ENCODE measurements at places on chromosomes 6 and 20.

DNA sequence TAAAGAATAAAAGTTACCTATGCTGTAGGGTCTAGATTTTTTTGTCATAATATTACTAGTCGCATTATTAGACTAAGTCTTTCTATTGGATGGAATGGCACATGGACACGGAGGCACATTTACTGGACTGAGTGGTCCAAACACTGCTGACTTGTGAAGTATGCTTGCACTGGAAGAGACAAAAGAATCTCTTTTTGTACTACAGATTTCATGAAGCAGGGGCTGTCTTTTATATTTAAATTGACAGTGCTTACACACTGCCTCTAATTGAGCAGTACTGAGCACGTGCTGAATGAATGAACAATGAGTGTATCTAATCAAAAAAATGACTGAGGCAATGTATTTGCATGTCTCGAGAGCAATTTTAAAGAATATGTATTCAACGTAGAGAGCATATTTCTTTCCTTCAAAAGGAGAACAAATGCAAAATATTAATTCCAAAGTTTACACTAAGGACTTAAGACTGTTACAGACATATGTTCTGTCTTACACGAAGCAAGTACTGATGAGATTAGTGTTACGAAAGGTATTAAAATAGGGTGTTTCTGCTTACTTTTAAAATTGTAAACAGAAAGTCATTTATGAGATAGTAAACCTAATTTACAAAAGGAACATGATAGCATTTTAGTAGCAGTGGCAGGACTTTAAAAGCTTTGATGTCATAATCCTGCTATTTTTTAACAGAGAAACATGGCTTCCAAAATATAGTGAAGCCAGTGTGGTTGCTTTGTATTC lies 8.3 kb downstream of the ELOVL2 start:
- no peak for DNase-seq

DNA sequence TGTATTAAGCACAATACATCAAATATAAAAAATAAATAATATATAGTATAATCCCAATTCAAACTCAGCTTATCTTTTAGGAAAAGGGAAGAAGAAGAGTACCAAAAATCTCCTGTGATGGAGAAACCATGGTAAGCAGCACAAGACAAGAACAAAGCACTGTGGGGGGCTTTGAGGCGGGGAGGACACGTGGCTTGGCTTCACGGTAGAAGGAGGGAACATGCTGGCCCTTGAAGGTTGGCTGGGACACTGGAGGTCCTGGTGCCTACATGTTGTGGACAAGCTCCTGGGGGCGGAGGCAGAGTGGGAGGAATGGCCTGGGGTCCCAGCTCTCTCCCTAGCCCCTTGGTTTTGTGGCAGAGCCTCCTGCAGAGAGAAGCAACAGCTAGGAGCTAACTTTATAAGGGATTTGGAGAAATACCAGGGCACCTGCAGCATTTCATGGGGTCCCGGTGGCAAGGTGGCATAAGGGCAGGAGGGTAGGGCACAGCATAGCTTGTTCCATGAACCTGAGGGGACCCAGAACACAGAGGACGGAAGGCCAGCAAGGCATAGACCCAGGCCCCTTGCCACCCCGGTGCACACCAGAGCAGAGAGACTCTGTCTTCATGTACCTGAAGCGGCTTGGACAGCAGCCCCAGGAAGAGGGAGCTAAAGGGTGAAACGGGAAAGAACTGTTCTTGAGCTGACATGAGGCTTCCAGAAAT lies 72.0 kb downstream of the LY86 start:
- no peak for DNase-seq

GRCh38 chr6:38632490-38632889 lies 7.2 kb downstream of the BTBD9 start:
- no peak for DNase-seq

DNA sequence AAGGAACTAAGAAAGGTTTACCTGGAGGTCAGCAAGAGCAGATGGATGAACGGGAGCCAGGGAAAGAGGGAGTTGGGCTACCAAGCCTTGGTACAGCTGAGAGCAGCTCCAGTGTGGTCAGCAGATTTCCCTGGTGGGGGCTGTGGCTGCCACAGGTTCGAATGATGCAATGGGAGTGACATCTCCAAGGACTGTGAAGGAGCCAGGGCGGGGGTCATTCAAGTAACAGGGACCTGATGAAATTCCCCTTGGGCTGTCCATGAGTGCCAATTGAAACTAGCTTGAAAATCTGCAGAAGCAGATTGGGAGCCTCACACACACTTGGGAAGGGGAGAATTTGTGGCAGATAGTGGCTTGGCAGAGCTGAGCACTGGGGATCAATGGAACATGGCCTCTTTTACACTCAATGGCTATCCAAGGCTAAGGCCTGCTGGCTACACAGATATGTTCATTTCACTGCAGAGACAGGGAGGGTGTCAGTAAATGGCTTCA lies 247.0 kb upstream of the ECI2 start:
- DNase-seq, result no peak

- DNase-seq, result no peak
These were observed 786.2 kb upstream of the GJE1 start for GRCh38 chr6:141346535-141346934.

GRCh38 chr6:126107475-126108166 lies 121.3 kb downstream of the TRMT11 start:
- no peak for DNase-seq

- DNase-seq, result peak; percentile 4
These were observed 507.3 kb upstream of the CITED2 start for GRCh38 chr6:139881728-139882211.

- DNase-seq, result no peak
These were observed 538 bp downstream of the FERMT1 start for GRCh38 chr20:6122111-6122872.

DNA sequence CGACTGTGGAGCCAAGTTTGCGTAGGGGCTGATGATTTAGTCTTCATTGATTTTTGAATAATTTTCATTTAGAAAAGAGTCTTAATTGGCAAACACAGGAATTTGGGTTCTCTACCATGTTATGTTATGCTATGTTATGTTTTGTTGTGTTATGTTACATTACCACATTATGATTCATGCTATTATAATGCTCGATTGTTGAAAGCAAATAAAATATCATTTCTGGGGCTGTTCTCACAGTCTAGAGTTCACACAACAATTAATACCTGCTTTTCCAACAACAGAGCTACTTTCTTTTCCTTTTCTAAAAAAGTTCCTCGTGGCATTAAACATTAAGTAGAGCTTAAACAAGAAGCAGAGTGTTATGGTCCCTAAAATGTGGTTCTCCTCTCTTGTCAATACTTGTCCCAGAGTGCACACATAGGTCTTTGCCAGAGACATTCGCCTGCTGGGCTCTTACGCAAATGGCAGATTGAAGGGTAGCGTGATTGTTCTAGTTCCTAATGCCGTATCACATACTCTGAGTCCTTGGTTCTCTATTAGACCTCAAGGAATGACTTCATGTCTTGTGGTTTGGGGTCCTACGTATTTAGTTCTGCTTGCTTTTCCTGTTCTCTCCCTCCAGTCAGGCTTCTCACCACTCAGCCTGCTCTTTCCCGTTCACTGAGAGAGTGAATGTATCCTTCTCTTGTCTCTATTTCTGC lies 370.3 kb downstream of the CD109 start:
- DNase-seq, result no peak

DNA sequence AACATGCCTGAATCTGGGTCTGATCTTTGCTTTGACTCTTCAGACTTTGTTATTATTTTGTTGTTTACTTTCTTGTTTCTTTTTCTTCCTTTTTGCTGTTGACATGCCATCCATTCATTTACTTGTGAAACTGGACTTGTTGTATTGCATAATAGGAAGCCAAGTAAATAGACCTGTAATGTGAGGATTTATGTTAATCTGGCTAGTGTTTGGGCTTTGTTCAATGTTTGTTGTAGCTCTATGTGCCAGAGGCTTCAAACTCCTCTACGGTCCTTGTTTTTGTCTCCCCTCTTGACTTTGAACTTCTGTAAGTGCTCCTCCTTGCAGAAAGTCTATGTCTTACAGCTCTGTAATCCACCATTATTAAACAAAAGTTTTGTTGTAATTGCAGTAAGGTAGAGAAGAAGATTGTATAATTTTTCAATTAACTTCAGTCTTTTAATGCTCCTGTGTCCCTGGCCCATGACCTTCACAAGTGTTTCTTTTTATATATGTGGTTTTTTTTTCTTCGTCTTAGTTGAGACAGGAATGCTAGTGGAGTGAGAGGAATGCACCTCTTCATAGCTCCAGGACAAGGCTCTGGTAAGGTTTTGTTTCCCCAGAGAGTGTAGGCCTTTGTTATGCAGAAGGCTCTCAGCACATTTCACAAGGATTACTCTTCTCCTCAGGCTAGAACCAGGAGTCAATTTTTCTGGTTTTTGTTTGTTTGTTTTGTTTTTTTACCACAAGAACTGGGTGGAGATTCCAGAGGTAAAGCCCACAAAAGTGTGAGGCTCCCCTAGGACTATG lies 1061.8 kb upstream of the CITED2 start:
- DNase-seq, result no peak

DNA sequence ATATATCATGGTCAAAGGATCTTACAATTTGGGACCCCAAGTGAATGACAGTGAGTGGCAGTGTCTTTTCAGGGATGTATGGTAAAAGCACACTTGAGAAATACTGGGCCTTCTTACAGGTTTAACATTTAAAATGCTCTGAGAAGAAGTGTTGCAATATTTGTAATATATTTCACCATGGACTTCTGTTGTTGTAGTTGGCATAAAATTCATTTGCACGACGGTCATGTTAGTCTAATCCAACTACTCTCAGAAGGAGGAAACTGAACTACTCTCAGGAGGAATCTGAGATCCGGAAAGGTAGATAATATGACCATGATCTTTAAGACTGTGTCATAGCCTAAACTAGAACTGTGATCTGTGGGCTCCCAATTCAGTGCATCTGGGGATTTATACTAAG lies 700.1 kb downstream of the HDGFL1 start:
- DNase-seq, result no peak

DNA sequence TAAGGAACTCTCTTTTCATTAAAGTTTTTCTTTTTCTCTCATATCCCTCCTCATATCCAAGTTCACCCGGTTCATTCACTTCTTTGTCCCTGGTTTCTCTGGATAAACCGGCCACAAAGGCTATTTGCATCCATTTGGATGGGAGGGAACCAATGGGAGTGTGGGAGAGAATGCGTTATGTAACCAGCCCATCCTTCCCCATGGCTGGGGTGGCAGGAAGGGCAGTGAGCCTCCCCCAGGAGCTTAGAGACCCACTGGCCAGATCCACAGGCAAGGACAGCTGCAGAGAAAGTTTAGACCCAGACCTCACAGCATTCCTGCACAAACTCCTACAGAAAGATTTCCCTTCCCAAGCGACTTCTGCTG lies 10.7 kb downstream of the CASS4 start:
- DNase-seq, result no peak

GRCh38 chr6:131638013-131638412 lies 911 bp downstream of the ENPP3 start:
- no peak for DNase-seq

DNA sequence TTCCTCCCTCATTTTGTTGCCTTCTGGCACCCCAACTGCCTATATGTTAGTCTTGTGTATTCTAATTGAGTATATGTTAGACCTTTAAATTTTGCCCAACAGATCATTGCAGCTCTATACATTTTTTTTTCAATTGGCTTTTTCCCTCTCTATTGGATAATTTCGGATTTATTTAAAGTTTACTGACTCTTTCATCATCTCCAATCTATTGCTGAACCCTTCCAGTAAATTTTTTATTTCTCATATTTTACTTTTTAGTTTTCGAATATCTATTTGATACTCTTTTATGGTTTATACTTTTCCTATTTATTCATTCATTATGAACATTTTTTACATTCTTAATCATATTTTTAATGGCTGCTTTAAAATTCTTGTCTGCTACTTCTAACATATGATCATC lies 7.1 kb upstream of the SLC18B1 start:
- no peak for DNase-seq
